ENCODE measurements at places on chromosomes 13 and 19.

DNA sequence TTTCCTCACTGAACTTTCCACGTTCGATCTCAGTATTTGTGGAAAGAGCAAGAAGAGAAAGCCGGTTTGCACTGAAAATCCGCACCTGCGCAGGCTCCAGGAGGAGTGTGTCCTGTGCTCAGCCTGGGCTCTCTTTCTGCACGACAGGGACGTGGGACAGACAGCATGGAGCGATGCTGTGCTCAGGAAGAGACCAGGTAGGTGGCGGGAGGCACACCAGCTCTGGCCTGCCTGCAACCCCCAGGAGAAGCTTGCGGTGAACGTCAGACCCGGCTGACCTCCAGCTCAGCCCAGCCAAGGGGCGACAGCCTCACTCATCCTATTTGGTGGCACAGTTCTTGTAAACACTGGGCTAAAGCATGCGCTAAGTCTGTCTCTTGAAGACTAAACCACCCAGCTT, 35.9 kb downstream of the NAXD start:
- DNase-seq = no peak

DNA sequence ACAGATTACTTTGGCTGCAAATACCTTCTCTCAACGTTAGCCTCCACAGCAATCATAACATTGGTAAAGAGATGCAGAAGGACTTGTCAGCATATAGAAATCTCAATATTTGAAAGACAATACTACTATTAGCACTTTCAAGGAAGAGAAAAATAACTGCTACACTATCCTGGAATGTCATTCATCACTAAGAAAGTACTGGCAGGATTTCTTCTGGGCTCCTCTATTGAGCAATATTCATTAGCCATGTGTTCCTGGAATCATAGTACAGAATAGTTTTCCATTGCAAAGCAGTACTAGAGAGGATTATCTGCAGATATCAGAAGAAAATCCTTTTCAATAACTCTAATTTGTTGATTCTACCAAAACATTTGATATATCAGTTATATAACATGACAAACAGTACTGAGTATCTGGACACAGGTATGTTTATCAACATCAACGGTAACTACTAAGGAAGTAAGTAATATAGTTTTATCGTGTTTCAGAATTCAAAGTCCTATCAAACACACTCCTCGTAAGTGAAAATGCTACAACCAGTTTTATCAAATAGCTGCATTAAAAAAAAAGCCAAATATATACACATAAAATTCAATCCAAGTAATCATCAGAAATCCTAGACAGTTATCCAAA, 27.3 kb downstream of the INTS6 start:
- no peak for DNase-seq

DNA sequence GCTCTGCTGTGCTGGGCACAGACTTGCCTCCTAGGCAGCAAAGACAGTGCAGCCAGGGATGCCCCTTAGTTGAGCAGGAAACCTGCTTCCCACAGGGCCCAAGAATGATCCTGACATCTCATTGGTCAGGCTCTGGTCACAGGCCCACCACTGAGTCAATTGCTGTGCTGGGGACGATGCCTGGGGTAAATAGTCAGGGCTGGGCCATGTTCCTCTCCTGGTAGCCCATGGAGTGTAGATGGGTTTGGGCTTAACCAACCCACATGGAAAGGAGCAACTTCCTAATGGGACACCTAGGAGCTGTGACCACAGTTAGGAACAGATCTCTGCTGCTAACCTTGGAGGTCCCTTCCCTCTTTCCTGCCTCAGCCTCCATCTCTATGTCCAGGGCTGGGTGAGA, 212.5 kb upstream of the ZNF536 start:
- DNase-seq = no peak

GRCh38 chr19:5827342-5827890, 12.1 kb downstream of the FUT6 start:
- no peak for DNase-seq

DNA sequence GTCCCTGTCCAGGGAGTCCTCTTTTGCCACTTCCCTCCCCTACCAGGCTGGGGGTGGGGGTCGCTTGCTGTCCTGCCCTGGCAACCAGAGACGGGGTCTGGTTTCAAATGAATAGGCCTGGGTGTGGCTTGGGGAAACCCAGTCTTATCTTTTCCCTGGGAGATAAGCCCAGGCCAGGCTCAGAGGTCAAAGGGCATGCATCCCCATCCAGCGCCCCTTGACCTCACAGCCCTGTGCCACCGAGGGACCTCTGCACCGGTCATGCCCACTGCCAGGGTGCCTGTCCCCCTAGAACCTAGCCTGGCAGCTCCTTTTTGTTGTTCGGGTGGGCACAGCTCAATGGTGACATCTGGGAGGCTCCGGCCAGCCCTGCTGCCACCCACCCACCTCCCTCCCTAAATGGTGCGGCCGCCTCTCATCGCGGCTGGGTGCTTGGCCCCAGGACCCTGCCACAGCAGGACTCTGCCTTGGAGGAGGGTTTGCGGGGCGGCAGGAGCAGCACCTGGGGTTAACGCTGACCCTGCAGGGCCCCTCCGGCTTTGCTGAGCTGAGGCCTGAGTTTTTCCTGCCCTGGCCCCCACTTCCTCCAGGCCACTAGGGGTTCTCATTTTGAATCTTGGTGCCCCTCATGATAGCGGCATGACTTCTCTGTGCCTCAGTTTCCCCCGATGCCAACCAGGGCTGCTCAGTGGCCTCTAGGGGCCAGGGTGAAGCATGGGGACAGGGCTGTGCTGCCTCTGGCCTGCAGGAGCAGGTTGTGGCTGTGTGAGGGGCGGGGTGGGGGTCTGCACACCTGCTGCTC, 2.9 kb upstream of the CERS1 start:
- no peak for DNase-seq

DNA sequence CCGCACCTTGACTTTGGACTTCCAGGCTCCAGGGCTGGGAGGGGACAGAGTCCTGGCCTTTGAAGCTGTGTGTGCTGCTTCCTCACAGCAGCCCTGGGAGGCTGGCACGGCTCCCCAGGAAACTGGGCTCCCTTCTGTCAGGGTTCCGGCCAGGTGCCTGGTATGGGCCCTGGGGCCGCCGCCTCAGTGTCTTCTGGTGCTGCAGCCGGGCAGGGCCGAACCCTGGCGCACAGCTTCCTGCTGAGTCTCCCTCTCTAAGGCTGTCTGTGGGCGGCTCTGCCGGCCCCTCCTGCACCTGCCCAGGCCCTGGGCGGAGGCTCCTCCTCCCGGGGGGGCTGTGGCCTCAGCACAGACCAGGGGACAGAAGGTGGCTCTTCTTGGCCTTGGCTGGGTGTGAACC, 32.4 kb downstream of the GPX4 start:
- no peak for DNase-seq

GRCh38 chr13:46569456-46569855, 16.5 kb downstream of the LRCH1 start:
- no peak for DNase-seq

DNA sequence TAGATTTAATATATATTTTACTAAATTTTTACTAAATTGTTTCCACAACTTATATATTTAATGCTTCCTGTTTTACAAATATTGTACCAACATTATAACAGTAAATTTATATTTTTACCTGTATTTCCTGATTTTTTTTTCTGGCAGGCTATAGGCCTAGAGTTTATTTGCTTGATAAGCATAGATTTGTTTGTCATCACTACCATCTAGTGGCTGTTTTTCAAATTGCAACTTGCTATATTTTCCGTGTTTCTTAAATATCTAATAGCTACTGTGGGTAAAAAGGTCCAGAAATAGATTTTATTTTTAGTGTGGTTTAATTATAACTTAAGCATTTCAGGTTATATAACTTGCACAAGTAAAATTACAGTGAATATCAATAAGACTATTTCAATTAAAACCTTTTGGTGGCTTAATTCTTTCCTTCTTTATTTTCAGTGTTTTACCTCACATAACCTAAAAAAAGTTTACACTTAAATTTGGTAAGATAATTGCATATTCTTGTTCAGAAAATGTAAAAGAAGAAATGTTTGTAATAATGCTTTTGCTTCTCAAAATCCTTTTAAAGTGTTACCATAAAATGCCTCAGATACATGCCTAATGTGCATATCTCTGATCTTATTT, 60.6 kb downstream of the NDFIP2 start:
- peak; percentile 79 for DNase-seq

DNA sequence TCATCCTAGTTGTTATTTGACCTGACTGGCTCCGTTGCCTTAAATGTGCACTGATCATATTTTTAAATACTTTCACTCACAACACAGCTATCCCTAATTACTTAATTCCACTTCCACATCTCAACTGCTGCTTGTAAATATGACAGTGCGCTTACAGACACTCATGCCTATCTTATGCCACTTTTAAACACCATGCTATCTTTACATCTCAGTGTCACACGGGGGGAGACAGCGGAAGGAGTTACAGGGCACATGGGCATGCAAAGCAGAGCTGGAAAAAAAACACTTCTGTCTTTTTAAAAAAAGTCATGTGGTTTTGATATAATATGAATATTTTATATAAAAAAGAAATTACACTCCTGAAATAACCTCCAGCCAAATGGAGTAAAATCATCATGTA, 44.1 kb downstream of the SMAD9 start:
- peak; percentile 13 for DNase-seq

DNA sequence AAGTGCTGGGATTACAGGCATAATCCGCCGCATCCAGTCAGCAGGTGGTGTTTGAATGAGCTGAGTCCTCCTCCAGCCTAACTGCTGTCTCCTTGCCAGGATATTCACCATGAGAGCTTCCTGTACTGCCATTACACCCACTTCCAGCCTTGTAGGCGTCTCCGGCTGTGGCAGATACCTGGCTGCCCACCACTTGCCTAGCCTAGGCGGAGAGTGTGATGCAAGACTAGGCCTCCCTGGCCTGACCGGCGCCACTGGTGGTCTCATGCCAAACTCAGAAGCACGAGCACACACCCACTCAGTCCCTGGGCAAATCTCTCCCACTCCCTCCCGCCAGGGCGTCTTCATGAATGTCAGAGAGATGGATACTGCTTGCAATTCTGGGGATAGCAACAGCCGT, 16.6 kb downstream of the IL12RB1 start:
- no peak for DNase-seq

GRCh38 chr13:99293178-99293577, 14.0 kb downstream of the GPR183 start:
- DNase-seq = no peak

DNA sequence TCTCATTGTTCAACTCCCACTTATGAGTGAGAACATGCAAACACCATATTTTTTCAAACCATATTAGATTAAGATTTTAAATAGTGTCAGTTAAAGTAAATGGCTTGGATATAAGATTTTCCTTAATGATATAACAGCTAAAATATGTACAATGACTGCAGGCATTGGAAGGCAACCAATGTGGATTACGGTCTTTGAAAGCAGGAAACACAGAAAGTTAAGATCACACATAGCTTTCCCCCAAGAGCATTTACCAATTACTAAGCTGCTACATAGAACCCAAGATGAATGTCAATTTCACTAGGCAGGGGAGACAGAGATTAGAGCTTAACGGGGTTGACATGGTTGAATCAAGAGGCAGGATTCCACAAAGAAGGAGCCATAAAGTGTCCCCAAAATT, 173.2 kb upstream of the TRPC4 start:
- no peak for DNase-seq

DNA sequence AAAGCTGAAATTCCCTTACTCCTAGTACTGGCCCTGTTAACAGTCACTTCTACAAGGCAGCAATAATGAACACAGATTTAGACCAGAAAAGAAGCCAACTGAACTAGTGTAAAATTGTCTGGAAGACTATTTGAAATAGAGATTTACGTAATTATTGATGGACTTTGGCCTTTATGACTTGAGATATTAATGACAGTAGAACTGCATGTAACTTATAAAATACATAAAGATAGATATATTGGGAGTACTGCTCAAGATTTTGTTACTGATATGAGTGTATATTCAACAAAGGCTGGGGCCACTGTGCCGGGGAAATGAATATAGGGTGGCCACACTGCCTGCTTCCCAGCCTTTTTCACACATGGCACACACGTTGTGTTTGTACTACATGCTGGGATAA, 88.8 kb downstream of the STARD13 start:
- no peak for DNase-seq

GRCh38 chr19:43433358-43433673, 18.6 kb downstream of the TEX101 start:
- DNase-seq = no peak

DNA sequence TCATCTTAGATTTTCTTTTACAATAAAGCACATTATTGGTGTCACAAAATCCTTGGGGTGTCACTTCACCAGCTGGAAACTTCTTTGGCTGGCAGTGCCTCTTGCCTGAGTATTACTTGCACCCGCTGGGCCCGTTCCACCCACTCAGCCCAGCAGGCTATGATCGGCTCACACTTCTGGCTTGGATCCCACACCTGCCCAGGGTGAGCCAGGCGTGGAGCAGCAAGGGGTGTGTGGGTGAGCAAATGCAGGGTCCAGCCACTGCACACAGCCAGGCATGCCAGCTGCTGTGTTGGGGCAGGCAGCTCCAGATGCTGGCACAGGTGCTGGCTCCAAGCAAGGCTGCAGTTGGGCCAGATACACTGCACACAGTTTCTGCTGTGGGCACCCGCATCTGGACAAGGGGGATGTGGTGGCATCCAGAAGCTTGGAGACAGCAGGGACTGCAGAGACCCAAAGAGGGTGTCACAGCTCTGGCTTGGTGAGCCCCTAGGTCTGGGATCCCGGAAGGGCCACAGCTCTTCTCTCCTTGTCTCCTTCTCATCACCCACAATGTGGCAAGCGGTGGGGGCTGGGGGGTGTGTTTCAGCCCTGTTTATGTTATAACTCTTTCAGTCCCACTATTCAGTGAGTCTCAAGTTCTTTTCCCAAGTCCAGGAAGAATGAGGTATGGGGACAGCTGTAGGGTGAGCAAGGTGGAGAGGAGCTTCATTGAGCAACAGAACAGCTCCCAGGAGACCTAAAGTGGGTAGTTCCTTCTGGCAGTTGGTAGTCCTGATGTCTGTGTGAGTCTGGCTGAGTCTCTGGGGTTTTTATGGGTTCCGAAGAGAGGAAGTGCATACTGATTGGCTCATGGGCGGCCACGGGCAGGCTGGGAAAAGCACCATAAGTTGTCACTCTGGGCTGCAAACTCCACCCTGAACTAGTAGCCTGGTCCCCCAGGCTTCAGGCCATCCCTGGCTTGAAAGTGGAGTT, 25.3 kb upstream of the TBC1D4 start:
- DNase-seq = no peak

DNA sequence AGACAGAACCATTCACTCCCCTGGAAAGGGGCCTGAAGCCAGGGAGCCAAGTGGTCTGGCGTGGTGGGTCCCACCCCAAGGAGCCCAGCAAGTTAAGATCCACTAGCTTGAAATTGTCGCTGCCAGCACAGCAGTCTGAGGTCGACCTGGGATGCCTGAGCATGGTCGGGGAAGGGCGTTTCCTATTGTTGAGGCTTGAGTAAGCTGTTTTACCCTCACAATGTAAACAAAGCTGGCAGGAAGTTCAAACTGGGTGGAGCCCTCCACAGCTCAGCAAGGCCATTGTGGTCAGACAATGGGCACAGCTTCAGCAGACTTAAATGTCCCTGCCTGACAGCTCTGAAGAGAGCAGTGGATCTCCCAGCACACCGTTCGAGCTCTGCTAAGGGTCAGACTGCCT, 195.6 kb upstream of the DACH1 start:
- DNase-seq = peak; percentile 21

DNA sequence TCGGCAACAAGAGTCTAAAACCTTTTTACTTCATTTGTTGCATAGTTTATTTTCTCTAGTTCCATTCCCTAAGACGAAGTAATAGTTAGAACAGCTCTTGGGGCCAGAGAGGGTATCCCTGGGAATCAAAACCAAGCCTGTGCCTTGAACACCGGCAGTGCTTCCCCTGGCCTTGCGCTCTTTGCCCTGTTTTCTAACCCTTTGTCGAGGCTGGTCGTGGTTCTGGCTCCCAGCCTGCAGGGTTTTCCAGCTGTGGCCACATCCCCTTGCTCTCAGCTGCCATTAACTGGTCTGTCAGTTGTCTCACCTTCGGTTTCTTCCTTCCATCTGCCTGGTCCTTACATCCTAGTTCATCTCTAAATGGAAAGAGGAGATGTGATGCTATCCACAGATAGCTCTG, 61.0 kb downstream of the HSPH1 start:
- no peak for DNase-seq
